HuH-7.5 (cell line): ENCODE measurements at places on chromosomes 7 and 10.

DNA sequence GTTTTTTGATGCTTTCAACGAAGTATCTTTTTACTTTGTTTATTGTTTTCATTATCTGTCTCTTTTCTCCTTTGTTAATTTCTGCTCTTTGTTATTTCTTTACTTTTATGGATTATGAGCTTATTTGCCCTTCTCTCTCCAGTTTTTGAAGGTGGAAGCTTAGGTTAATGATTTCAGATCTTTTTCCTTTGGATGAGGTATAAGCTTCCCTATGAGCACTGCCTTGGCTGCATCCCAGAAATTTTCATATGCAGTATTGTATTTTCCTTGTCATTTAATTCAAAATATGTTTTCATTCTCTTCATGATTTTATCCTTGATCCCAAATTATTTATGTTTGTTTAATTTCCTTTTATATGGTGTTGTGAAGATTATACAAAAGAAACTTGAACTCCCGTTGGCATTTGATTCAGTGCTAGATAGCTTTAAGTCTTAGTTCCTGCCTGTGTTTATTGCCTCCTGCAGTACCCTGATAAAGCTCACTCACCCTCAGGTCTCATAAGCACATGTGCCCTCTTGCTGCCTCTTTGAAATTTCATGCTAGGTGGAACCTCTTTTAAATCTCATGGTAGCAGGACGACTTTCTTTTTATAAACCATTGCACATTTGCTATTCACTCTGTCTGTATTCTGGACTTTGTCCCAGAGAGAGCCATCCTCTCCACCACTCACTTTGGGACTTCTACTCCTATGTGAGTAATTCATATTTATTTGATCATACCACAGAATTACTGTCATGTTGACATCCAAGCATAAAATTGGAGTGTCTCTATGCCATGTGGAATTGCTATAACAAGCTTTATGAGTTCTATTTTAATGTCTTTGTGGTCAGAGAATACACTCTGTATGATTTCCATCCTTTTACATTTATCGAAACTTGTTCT, 23.0 kb upstream of the CEP41 start:
- DNase-seq, result no peak

- no peak for DNase-seq
Observed at GRCh38 chr7:50068026-50068425, 25.0 kb downstream of the ZPBP start.

DNA sequence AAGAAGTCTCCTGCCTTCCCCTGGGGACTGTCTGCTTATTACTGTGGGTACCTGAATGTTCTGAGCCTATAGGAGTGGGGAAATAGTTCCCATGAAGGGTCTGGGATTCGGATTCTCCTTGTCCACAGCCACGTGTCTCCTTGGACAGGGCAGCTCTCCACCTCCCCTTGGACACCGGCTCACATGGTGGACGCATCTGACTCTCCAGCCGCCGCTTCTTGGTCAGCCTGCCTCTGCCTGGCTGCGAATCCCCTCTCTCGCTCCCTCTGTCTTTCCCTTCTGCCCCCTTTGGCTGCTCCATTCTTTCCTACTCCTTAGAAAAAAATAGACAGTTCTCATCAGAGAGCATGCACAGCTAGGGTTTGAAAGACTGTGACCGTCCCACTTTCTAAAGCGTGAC, 46.9 kb downstream of the JAKMIP3 start:
- no peak for DNase-seq

DNA sequence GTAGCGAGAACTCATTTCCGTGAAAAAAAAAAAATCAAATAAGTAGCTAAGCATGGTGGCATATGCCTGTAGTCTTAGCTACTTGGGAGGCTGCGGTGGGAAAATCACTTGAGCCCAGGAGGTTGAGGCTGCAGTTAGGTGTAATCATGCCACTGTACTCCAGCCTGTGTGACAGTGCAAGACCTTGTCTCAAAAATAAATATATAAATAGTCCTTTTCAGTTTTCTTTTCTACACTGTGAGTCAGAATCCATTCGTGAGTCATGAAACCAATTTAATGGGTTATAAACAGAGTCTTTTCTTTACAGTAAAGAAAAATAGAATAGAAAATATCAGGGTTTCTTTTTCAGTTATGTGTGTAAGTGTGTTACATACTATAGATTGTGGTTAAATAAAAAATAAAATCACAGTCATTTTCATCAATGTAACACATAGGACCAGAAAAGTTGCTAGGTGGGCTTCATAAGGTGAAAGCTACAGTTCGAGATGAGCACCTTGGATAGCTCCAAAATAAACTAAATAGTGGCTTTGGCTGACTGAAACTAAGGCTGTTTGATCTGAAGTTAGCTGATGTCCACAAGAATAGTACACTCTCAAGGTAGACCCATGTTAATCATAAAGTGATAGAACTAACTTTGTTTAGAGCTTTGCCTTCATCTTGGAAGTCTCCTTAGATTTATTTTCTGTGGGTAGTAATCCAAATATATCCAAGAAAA, 781.1 kb downstream of the GATA3 start:
- no peak for DNase-seq

DNA sequence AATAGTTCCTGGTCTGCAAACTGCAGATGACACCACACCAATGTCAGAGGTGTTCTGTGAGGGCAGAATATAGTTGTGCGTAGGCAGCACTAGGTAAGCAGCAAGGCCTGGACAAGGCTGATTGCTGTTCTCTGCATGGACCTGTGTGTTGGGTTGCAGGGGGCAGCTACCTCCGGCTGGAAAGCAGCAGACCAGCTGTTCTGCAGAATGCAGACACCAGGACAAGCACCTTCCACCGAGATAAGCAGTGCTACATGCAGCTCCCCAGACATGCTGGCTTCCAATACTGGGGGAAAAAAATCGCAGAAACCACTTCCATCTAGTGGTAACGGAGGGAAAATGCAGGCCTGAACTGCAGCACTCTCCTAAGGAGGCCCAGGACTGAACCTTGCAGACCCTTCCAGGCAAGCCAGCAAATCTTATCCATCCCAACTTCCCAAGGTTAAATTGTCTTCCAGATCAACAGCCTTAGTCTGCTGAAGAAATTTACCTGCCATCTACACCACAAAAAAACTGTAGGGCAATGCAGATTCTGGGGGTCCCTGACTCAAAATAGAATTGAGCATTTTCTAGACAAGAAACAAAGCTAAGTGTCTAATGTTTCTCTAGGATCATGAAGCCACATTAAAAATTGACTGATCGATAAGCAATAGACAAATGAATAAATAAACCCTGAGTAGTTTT, 50.5 kb upstream of the COBL start:
- DNase-seq, result peak; percentile 63

DNA sequence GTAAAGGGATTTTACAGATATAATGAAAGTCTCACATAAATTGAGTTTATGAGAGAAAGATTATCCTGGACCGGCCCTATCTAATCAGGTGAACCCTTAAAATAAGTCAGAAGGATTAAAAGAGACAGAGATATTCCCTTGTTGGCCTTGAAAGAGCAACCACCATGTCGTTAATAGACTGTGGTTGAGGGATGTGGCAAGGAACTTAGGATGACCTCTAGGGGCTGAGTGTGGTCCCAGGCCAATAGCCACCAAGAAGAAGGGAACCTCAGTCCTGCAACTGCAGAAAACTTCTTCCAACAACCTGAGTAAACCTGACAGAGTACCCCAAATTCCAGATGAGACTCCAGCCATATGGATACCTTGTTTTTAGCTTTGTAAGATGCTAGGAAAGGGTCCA, 121.5 kb downstream of the POLR1F start:
- no peak for DNase-seq

DNA sequence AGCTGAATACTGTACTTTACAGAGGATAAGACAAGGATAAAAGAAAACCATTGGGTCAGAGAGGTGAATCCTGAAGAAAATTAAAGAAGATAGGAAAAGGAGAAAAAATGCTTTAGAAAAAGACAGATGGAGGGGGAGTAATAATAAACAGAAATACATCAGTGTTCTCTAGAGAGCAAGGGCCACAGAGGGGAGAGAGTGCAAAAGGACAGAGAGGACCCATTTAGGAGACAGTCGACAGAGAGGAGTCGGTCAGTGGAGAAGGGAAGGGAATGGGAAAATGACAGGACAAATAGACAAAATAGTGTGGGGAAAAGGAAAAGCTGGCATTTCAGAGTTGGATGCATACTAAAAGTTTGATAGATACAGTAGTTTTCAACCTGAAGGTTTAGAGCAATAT, 287.0 kb downstream of the DOCK4 start:
- no peak for DNase-seq

GRCh38 chr7:1242606-1243289, 10.1 kb downstream of the UNCX start:
- no peak for DNase-seq

DNA sequence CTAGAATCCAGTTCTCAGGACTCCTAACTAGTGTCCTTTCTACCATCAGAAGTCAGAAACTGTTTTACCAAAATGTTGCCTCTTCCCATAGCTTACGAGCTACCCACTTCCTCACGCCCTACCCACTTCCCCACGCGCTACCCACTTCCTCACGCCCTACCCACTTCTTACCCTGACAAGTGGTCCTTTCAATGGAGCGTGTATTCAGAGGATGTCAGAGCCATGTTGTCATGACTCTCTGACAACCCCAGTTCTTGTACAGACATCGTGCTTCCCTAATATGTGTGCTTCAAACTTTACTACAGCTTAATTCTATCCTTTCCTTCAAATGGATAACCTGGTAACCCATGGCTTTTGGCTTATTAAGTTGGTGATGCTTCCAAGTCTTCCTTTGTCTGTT, 84.8 kb upstream of the PHF14 start:
- no peak for DNase-seq

DNA sequence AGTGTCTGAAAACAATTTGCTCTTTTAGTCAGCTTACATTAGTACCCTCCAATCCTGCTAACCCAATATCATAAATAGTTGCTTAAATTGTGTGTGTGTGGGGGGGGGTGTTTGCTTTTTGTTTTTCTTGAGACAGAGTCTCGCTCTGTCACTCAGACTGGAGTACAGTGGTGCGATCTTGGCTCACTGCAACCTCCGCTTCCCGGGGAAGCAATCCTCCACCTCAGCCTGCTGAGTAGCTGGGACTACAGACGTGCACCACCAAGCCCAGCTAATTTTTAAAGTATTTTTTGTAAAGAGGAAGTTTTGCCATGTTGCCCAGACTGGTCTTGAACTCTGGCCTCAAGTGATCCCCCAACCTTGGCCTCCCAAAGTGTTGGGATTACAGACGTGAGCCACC, 73.5 kb upstream of the PDLIM1 start:
- no peak for DNase-seq

DNA sequence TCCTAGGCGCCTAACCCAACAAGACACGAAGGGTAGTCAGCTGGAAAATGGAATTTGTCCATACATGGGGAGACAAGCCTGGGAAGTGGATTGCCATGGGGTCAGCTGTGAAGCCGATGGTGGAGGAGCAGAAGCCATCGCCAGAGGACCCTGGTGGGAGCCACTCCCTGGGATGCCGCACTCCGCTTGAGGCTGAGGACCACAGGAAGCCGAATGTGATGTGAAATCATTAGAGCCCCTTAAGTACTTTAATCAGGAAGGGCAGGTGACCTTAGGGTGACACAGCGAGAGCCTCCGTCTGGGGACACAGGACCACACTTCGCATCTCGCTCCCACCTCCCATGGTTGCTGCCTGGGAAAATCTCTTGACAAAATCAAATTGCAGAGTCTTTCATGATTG, 614.6 kb upstream of the MGMT start:
- DNase-seq, result no peak
